ENCODE measurements at places on chromosomes 1 and 21.

DNA sequence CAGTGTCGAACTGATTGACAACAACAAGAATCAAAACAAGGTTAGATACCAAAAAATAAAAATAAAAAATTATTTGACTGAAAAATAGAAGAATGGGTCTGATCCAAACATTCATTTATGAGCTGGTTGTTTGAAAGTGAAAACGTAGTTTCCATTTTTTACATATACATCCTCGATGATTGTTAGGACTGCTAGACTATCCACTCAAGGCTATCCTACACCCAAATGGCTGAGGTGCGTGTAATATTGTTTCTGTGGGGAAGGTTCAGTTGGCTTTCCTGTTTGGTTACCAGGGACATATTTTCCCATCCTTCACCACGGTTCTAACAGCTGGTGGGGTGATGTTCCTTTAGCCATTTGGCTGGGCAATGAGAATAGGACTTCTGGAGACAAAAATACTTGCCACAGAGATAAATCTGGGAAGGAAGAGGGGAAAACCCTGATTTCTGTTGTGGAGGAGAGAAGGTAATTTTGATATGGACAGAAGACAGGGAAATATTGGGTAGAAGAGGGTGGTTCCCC is 66.3 kb downstream of the MAP3K7CL start:
- no peak for DNase-seq

GRCh38 chr1:100767176-100767890 is 47.8 kb downstream of the VCAM1 start:
- no peak for DNase-seq

DNA sequence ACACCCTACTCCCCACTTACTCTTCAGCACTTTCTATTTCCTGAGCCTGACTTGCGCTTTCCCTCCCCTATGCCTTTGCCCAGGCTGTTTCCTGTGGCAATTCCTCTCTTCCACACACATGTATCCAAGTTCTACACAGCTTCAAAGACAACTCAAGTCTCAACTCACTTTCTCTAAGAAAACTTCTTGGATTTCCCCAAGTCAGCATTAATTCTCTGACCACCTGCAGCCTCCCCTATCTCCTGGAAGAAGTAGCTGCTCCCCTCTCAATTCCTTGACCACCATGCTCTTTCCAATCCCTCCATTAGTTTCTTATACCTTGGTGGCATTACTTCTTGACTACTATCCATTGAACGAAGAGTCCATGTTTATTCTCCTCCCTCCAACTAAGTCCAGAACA is 42.8 kb downstream of the NMNAT2 start:
- no peak for DNase-seq

GRCh38 chr1:210866532-210866931 is 267.4 kb downstream of the KCNH1 start:
- DNase-seq, result no peak

DNA sequence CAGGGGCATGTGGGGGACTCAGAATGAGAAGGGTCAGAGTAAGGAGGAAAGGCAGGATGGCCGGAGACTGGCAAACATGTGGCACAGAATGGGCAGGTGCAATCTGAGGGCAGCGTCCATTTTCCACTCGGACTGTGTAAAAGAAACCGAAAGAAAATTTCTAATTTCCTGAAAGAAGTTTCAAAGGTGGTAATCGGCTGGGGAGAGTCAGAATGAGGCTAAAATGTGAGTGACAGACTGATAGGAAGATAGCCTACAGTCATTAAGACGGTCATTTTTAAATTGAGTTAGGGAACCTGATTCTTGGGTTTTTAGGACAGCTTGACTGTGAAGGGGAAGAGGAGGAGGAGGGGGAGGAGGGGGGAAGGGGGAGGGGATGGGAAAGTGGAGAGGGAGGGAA is 23.6 kb downstream of the COA6 start:
- no peak for DNase-seq
